Foreskin fibroblast (primary cell): ENCODE measurements at places on chromosomes 1 and 21.
A peak's percentile ranks its signal among the peaks of the same experiment; 100 is the strongest.

DNA sequence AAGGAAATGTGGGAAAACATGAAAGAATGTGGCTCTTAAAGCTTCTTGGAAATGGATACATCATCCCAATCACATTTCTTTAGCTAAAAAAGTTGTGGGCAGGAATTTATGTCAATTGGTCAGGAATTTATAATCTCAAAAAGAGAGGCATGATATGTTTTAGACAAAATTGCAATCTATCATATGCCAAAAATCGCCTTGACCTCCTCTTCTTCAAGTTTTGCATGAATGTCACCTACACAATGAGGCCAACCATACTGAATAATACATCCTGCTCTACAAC, 42.4 kb downstream of the ATP6V1G3 start:
- no peak for DNase-seq

GRCh38 chr1:201774224-201774982, 54.6 kb upstream of the IPO9 start:
- DNase-seq: peak; percentile 49

DNA sequence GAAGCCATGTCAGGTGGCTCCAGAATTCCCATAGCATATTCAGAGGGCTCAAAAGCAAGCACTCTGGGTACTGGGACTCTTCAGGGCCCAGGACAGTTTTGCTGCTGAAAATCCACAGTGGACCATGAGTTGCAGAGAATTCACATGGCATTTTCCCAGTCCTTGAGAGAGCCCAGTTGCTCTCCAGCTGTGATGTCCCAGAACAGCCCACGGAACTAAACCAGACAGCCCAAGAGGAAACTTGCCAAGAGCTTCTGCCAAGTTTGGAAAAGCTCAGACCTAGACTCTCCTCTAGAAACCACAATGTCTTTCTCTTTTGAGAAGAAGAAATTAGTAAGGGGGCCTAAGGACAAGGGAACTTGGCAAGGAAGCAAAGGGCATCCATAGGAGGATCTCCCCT, 69.4 kb downstream of the RGS2 start:
- DNase-seq: no peak

DNA sequence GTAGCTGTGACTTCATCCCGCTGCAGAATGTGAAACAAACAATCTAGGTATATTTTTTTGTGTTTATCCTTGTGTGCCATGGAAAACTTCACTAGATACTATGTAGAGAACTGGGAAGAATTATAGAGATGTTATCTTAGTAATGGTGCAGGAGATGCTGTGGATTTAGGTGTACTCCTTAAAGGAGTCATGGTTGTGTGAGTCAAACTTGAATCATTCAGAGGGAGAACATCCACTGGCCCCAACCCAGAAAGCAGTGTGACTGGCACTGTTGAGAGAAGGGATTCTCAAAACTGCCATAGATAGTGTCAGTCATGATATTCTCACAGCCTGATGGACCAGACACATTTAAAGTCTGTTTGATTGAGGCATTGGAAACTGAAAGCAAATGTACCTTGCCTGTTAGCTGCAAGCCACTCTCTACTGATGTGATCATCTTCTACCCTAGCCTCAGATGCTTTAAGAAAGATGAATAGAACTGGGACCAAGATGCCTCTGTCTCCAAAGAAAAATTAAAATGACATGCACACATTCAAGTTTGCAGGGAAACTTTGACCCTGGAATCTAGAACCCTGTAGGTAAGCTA, 754.6 kb downstream of the MRPL39 start:
- no peak for DNase-seq

DNA sequence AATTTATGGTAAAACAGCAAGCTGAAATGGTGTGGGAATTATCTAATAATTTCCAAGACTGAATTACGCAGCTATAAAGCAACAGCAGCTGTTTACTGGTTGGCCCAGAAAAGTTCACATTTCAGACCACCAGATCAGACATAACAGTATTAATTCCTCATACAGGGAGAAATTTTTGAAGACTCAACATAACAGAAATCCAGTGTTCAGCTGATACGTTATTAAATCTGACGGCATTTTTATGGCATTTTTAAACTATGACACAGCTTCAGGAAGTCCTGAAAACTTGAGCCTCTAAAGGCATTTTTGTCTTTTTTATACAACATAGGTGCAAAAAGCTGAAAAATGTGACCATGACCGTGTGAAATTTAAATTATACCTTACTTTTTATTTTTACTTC, 91.2 kb downstream of the APP start:
- no peak for DNase-seq

DNA sequence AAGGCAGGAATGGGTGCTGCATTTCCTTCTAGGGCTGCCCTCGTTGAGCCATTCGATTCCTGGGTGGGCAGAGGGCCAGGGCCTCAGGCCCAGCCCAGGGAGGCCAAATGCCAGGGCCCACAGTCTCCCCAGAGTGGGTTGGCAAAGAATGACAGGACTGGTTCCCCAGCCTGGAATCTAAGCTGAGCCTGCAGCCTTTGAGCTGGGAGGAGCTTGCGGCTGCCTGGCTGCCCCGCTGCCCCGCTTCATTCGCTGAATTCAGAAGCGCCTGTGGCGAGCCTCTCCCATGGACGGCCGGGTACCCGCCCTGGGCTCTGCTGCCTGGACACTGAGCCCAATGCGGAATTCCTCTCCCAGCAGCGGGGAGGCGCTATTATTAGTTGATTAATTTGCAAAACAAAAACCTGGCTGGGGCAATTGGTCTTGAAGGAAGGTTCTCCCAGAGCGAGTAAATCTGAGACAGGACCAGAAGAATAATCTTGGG, 32.3 kb upstream of the TARDBP start:
- peak; percentile 92 for DNase-seq

DNA sequence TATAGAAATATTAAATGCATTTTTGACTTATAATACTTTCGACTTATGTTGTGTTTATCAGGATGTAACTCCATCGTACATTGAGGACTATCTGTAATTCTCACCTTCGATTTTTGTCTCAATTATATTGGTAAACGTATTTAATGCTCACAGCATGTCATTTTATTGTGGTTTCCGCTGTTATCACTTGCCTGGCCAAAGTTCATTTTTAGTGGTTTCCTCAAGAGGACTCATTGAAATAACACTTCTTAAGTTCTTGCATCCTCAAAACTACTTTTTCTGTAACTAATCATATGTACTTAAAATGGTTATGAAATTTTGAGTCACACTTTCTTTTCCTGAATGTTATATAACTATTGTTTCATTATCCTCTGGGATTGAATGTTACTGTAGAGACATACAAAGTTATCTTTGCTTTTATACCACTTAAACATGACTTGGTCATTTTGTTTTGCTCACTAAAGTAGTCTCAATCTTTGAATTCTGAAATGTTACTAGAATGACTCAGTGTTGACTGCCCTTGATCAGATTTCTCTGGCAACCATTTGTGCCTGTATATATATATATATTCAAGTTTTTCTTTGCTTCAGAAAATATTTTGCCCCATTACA, 289.6 kb upstream of the PROX1 start:
- no peak for DNase-seq

DNA sequence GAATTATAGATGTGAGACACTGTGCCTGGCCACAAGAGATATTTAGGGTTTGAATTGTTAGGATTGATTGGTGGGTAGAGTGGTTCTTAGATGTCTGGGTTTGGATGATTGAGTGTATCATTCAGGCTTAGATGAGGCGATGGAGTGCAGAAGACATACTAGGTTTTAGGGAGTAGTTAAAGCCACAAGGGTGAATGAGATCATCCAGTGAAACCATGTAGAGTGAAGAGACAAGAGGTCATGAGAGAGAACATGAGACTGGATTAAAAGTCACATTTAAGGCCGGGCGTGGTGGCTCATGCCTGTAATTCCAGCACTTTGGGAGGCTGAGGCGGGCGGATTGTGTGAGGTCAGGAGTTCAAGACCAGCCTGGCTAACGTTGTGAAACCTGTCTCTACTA, 37.2 kb downstream of the ZFYVE9 start:
- no peak for DNase-seq

DNA sequence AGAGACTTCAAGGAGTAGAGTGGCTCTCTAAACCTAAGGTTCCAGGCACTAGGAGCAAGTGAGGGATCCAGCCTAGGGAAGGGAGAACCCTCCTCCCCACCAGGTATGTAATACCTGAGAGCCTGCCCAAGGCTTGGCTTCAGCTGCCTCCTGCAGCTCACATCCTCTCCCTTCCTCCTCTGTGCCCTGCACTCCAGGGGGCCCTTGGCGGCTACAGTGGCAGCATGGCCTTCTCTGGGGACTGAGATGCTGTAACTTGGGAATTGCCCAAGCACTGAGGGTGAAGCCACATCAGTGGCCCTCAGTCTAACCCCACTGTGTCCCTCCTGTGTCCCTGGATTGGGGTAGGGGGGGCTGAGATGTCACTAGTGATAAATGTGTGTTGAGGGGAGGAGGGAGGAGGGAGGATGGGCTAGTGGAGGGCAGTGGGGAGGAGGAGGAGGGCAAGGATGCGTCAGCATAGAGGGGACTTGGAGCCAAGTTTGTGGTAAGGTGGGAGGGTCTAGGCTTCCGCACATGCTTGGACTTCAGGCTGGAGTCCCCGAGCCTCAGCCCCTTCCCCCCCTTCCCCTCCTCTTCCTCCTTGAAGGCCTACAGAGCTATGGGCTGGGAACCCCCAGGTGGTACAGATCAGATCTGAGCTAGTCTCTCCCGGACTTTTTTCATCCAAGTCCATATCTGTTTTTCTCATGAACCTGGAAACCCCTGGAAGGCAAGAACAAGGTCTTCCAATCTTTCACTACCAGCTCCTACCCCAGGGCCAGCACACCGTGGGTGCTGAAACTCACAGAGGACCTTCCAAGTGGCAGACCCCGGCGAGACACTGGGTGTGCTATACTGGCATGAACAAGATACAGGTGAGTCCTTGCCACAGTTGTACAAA, 17.5 kb downstream of the COL9A2 start:
- no peak for DNase-seq

DNA sequence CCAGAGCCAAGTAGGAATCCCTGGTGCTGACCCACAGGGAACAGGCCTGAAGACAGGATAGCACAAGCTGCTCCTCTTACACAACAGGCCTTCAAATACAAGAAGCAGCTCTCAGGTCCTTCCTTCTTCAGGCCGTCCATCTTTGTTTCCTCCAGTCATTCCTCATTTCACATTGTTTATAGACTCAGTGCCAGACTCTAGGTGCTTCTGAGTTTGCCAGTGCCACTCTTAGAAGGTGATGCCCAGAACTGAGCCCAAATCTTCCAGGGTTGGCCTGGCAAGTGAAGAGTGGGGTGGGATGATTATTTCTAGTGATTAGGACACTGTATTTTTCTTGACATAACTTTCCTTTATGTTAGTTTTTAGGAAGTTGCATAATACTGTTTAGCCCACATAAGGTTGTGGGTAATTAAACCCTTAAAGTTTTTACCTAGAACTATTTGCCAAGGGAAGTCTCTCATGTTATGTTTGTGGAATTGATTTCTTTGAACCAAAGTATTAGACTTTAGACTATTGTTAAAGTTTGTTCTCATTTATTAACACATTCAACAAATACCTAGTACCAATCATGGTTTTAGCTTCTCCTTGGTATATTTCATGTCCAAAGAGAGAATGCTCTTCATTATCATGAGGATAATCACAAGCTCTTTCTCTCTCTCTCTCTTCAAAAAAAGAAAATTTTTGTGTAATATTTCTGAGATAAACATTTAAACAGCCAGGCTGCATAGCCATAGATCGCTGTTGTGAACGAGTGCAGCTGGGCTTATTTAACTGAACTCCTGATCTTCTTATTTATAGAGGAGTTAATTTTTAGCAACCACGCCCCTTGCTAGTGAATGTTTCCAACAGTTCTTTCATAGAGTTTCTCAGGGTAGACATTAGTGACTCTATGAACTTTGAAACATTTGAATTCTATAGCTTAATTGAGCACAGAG, 47.7 kb downstream of the PGM1 start:
- no peak for DNase-seq

DNA sequence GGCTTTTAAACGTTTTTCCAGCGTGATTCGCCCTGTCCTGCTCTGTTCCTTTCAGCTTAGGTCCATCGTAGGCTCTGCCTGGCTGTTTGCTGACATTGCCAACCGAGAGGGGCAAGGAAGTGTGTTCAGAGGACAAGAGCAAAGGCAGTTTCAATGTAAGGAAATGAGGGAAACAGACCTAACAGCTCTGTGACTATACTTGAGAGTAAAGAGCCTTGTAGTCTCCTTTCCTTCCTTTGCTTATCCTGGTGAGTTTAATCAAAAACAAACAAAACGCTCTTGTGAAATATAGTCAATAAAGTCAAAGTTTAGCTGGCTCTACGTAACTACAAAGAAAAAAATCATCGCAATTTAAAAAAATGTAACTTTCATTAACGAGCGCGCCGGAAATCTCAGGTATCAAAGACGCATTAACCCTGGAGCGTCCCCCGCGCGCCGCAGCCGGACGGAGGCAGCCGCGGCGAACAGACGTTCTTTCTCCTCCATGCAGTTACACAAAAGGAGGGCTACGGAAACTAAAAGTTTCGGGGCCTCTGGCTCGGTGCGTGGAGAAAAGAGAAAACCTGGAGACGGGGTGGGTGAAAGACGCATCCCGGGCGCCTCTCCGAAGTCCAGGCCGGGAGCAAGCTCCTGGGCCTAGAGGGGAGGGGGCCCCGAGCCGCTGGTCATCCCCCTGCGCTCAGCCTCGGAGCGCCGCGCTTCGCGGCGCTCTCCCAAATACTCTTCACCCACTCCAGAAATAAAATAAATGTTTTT, 617 bp upstream of the ADGRL2 start:
- peak; percentile 86 for DNase-seq
